ENCODE measurements at places on chromosomes 3 and 15.

DNA sequence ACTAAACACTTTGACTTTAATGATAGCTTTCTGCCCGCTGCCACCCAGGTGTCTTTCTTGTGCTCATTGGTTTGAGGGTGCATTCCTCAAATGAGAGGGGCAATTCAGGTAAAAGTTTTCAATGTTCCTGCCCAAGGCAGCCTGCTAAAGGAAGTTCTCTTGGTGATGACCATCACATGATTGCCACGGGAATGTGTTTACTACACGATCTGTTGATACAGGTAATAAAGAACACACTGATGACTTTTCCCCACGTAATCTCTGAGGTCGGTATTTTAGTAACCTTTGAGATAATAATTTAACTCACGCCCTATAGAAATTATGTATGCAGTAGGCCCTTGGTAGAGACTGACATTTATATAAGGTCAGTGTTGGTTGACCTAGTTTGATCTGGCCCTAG is 39.3 kb downstream of the FNDC3B start:
- DNase-seq = no peak

DNA sequence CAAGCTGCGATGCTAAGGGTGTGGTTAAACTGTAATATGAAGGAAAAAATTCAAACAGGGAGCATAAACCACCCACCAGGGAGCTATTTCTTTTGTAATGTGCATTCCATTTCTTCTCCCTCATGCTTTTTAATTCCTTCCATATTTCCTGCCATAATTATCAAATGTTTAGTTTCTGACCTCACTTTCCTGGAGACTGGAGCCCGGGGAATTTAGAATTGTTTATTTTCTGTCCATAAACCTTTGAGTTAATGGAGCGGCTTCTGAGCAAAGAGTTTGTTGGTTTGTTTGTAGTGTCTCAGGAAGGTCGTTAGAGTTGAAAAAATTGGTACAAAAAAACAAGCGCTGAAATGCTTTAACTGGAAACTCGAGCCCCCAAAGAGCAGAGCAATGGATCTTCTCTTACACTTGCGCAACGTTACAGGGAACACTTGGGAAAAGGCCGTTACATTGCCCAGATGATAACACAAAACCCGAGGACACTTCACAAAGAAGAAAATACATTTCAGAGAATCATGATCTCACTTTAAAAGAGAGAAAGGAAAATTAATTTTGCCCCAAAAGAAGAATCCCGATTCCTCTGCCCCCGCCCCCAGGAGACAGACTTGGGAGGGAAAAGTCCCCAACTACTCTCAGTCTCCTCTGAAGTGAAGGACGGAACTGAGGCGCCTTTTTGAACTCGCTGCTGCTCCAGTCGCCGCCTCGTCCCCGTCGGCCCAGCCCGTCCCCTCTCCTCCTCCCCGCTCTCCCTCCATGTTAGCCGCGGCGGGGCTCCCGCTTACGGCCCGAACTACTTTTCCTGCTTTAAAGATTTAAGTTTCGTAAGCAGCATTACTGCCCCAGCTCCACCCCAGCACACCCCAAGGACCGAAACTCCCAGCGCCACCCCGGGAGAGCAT is 842 bp downstream of the FSTL1 start:
- DNase-seq = peak; percentile 26

DNA sequence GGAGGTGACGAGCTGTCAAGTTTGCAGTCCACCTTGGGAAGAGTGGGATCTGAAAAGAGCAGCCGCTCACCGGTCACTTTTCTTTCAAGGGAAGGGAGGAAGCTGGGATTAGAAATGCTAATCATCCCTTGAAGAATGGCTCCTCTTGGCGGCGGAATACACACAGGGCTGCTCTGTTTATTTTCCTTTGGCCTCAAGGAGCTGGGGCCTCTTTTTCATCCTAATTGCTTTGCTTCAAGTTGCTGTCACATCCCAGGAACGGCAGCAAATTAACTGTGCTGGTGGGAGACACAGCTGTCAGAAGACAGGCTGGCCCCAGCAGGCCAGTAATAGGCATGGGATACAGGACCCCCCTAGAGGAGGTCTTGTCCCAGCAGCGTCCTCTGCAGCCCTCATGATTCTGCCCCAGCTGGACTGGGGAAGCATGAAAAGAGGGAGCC is 6.7 kb downstream of the KBTBD13 start:
- DNase-seq = no peak

DNA sequence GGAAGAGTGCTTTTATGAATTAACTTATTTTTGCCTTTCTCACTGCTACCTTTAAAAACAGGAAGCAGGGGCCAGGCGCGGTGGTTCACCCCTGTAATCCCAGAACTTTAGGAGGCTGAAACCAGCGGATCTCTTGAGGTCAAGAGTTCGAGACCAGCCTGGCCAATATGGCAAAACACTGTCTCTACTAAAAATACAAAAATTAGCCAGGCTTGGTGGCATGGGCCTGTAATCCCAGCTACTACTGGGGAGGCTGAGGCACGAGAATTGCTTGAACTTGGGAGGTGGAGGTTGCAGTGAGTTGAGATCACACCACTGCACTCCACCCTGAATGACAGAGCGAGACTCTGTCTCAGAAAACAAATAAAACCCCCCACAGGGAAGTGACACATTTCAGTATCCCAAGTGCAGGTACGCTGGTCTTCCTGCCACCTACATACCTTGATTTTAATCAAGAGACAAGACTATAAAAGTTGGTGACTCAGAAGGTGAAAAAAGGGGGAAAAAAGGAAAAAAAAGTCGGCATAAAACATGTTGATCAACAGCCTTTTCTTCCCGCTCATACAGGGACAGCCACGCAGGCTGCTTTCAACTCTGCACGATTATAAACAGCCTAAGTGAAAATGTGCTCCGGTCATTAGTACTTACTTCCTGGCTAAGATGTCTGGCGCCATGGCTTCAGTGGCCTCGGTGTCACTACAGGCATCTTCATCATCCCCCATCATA is 18.8 kb downstream of the PPP1R2 start:
- peak; percentile 61 for DNase-seq

- DNase-seq = no peak
Observed at GRCh38 chr3:187871848-187872247, 126.6 kb upstream of the BCL6 start.

GRCh38 chr3:182692695-182693094 is 100.6 kb upstream of the ATP11B start:
- no peak for DNase-seq

All from activated CD4-positive, alpha-beta T cell treated with anti-CD3 and anti-CD28 coated beads for 36 hours (primary cell).